Astrocyte of the spinal cord (primary cell): ENCODE measurements at places on chromosomes 7 and 10.
A peak's percentile ranks its signal among the peaks of the same experiment; 100 is the strongest.

- DNase-seq = no peak
Measured at GRCh38 chr7:123905714-123906113, 19.3 kb upstream of the SPAM1 start.

- DNase-seq = peak; percentile 45
Measured at GRCh38 chr10:75982611-75983369, 551.4 kb downstream of the LRMDA start.

DNA sequence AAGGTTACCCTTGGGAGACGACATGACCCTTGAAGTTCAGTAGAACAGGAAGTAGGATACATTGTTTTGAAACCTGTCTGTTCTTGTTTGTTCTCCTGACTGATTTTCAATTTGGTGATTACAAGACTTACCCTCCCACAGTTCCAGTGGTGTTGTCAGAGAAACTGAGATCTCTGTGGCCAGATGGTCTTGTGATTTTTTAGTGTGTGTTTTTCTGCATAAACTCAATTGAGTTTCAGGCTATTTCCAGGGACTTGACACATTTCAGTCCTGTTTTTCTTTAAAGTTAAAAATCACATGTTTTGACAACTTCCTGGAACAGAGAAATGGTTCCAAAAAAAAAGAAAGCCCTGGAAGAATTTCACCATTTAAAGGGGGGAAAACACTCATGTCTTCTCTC is 22.3 kb downstream of the PIK3CG start:
- no peak for DNase-seq

DNA sequence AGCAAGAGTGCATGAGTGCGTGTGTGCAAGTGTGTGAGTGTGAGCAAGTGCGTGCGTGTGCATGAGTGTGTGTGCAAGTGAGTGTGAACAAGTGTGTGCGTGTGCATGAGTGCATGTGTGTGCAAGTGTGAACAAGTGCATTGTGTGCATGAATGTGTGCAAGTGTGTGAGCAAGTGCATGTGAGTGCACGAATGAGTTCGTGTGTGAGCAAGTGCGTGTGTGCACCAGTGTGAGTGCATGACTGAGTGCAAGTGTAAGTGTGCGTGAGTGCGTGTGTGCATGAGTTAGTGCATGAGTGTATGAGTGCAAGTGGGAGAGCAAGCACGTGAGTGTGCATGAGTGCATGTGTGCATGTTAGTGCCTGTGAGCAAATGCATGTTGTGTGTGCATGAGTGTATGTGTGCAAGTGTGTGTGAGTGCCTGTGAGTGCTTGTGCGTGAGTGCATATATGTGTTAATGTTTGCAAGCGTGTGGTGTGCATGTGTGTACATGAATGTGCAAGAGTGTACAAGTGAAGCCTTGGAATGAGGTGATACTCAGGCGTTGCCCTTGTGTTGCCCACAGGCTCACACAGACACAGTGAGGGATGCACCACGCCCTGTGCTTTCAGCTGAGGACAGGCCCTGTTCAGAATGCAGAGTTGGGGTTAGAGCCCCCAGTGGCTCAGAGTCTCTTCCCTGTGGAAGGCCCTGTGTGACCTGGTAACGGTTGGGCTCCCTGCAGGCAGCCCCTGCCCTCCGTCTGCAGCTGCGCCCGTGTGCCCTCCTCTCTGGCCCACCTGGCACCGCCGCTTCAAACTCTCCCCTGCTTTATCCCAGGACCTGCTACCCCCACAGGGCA is 97.1 kb downstream of the NKX6-2 start:
- no peak for DNase-seq

GRCh38 chr7:25031432-25031831 is 51.5 kb upstream of the OSBPL3 start:
- DNase-seq = peak; percentile 30

- DNase-seq = no peak
Measured at GRCh38 chr7:37149051-37149772, 299.5 kb downstream of the ELMO1 start.

DNA sequence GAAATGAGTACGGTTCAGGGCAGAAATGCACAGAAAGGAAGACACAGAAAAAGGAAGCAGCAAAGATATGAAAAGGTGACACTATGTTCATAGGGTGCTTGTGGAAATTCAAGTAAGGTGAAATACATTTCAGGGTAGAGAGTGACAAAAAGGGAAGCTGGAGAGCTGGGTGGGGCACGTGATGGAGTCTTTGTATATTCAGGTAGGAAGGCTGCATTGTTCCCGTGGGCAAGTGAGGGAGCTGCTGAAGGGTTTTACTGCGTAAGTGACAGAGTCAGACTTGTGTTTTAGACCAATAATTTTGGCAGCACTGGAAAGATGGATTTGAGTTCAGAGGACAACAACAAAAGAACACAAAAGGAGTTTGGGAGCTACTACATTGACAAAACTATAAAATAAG is 35.3 kb upstream of the ANK3 start:
- no peak for DNase-seq

DNA sequence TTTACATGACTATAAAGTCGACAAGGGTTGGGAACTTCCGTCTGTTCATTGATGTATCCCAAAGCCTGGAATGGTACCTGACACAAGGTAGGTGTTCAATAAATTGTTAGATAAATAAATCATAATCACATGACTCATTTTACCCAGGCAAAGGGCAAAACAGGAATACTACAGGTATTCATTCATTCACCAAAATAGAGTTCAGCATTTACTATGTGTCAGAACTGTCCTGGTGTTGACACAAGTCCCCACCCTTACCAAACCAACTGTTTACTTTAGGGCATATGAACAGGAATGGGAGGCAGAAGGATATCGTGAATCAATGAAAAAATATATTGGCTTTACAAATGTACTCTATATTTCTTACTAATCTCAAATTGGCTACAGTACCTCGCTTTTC is 666 bp upstream of the YAE1 start:
- DNase-seq = no peak

GRCh38 chr10:101824736-101825135 is 6.5 kb upstream of the OGA start:
- DNase-seq = no peak

GRCh38 chr7:25652366-25652765 is 424.1 kb upstream of the NPVF start:
- no peak for DNase-seq

DNA sequence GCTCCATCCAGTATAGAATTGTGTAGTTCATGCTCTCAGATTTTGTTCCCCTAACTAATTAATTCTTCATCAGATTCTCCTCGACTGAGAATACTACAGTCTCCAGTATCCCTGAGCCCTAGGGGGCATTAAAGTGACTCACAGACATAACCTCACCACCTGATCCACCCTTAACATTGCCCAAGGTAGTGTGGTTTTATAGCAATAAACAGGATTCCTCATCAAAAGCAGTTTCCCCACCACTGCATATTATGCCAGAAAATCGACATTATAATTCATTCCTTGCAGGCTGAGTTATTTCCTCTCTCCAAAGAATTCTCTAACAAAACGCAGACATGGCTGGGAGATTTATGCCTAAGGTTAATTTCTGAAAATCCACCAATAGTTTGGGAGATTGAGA is 1402.5 kb upstream of the CELF2 start:
- peak; percentile 39 for DNase-seq

DNA sequence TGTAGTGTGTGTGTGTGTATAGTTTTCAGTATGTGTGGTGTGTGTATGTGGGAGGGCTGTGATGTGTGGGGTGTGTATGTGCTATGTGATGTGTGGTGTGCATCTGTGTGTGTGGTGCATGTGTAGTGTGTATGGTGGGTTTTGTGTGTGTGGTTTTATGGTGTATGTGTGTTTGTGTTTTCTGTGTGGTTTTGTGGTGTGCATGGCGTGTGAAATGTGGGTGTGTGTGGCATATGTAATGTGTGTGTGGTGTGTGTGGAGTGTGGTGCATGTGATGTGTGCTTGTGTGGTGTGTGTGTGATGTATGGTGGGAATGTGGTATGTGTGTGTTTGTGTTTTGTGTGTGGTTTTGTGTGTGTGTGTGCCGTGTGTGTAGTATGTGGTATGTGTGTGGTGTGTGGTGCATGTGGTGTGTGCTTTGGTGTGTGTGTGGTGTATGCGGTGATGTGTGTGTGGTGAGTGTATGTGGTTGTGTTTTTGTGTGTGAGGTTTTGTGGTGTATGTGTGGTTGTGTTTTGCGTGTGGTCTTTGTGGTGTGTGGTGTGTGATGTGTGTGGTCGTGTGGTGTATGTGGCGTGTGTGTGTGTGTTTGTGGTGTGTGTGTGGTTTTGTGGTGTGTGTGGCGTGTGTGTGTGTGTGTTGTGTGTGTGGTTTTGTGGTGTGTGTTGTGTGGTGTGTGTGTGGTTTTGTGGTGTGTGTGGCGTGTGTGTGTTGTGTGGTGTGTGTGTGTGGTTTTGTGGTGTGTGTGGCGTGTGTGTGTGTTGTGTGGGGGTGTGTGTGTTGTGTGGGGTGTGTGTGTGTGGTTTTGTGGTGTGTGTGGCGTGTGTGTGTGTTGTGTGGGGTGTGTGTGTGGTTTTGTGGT is 18.0 kb upstream of the PPP2R2D start:
- no peak for DNase-seq

DNA sequence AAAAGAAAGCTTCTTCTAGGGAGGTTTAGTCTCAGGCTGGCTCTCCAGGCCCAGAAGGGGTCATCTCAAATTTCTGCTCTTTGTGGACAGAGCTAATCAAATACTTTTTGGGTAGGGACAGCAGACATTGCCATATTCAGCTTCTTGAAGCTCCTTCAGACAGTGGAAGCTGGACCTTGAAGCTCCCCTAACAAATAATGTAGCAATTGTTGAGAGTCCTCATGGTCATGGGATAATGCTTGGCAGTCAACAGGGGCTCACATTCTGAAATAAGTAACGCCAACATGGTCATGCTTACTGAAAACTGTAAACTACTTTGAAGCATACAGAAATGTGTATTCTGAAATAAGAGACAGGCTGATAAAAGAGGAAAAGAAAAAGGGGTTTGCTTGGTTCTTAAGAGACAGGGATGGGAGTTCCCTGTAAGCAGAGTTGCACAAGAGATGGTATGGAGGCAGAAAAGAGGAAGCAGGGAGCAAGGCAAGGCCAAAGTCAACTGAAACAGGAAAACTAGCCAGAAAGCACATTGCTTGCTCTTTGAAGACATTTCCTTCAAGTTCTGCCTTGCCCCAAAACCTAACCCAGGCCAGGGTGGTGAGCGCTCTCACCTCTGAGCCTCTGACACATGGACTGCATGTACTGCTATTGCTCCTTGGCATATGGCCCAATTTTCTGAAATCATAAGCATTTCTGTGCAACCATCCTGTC is 53.1 kb upstream of the KMT2E start:
- DNase-seq = no peak

GRCh38 chr7:112897839-112898431 is 107.7 kb upstream of the TMEM168 start:
- no peak for DNase-seq

- no peak for DNase-seq
Measured at GRCh38 chr7:147332988-147333387, 1216.4 kb downstream of the CNTNAP2 start.

DNA sequence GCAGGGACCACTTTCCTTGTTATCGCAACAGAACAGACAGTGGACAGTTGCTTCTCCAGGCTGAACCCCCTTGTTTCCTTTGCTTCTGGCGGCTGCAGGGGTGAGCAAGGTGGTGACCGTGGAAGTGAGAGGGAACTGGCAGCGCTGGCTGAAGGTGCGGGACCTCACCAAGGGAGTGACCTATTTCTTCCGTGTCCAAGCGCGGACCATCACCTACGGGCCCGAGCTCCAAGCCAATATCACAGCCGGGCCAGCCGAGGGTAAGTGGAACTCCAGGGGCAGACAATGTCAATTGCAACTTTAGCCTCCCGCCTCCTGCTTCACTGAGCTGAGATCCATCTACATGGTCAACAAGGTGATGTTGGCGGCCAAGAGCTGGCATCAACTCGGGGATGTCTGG is 462.1 kb upstream of the FOXK1 start:
- DNase-seq = no peak

DNA sequence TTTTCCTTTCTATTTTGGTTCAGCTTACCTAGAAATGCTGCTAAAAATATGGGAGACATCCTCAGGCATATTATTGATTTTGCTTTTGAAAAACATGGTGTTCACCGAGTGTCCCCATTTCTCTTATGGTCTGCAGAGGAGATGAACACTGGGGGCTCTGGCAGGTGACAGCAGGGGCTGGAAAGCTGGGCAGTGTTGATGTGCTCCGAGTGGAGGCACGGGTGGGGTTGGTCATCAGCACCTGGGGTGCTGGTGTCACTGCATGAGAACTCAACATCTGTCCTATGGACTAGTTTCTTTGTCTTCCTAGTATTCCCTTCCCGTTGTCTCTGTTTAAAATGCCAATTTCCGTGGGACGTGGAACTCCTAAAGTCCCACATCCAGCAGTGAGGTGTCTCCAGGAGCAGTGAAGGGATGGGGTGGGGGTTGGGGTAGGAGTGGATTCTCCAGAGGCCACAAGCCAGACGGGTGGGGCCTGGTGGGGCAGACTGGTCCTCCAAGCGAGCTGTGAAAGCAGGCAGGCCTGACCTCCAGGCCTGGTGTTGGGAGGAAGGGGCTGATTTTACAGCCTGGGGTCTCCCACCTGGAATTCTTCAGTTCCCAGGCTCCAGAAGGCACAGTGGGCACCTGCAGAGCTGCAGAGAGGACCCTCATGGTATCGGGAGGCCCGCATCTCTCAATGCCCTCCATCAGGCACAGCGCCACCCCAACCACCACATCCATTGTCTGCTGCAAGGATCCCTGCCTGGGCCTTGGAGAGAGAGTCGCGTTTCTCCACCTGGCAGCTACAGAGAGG is 24.4 kb downstream of the ZNF775 start:
- DNase-seq = no peak

DNA sequence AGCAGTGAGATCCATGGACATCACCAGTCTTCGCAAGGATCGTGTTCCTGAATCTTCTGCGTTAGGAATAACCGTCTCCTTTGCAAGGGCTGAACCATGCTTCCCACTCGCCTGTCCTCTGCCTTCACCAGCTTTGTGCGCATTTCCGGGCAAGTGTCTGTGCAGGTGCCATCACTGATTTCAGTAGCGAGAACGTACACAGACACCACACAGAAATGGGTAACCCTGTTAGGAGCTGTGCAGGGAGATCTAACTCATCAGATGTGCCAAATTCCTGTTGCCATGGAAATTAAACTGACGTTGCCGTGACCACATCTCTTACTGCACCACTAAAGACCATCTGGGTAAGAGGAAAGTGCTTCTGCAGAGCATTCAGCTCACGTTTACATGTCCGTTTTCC is 146.3 kb downstream of the DIP2C start:
- DNase-seq = peak; percentile 16

GRCh38 chr7:7151285-7151684 is 31.1 kb upstream of the C1GALT1 start:
- DNase-seq = no peak

- no peak for DNase-seq
Measured at GRCh38 chr10:102869258-102870198, at the start of gene AS3MT. TSS of gene AS3MT (plus strand) at chr10:102869470. CDS start at chr10:102869593, 123 bp downstream.

DNA sequence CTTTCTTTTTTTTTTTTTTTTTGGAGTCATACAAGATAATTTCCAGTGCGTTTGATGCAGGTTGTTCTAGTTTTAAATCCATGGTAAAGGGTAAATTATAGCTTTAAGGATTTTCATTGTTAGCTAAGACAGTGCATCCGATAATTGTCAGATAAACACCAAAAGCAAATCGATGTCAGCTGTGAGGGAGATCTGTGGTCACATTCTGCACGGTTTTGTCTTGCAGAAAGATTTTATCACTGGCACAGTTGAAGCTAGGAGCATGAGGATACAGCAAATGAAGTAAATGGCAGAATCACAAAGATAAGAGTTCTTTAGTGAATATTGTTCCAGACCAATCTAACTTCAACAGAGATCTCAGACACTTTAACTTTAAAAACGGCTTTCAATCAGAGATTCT is 648.8 kb upstream of the COBL start:
- DNase-seq = no peak

- no peak for DNase-seq
Measured at GRCh38 chr10:29469481-29470354, 165.1 kb downstream of the SVIL start.

GRCh38 chr10:18668026-18668425 is 8.8 kb downstream of the ARL5B start:
- no peak for DNase-seq
